ENCODE measurements at places on chromosomes 6 and 20. TPM values are rescaled to one million over a fixed set of nuclear protein-coding genes. Genes with fewer than 3 reads are reported as not detected.
A peak's percentile ranks its signal among the peaks of the same experiment; 100 is the strongest.

DNA sequence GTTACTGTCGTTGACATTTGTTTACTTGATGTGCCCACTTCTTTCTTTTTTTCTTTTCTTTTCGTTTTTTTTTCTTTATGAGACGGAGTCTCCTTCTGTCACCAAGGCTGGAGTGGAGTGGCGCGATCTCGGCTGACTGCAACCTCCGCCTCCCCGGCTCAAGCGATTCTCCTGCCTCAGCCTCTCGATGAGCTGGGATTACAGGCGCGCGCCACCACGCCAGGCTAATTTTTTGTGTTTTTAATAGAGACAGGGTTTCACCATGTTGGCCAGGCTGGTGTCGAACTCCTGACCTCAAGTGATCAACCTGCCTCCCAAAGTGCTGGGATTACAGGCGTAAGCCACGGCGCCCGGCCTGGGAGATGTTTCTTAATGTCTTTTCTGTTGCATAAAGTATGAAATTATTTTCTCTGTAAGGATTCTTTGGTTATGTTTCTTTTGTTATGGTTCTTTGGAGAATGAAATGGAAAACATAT is 33.3 kb upstream of the PRSS16 start:
- no peak for DNase-seq

GRCh38 chr20:61662226-61662967 is 403.3 kb downstream of the TAF4 start:
- no peak for DNase-seq

DNA sequence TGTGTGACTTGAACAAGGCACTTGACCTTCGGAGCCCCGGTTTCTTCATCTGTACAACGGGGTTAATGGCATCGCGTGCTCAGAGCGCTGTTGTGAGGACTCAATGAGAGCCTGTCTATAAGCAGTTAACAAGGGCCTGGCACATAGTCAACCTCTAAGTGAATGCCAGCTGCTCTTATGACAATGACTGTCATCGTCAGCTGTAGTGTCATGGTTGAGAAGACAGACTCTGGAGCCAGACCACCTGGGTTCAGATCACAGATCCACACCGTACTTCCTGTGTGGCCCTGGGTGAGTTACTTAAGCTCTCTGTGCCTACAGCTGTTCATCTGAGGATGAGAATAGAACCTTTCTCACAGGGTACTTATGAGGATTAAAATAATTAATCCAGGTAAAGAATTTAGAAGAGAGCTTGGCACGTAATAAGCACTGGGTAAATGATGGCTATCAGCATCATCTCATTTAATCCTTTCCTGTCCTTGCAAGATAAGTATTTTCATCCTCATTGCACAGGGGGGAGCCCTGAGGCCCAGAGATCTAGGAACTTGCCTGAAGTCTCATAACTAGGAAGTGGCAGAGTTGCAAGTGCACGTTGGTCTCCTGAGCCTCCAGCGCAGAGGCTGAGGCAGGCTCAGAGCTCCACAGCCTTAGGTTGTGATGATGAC is 105.3 kb downstream of the EYA2 start:
- no peak for DNase-seq

GJA10 gene
- total RNA-seq = not detected

HLA-DMB gene
- total RNA-seq = 1.8 TPM

GRCh38 chr20:34709831-34710567 is 5.9 kb downstream of the TP53INP2 start:
- DNase-seq = peak; percentile 88

LPA gene
- 174 TPM for total RNA-seq

EYS gene
- 1.3 TPM for total RNA-seq

- DNase-seq = peak; percentile 91
These were observed at the start of gene MOCS1 for GRCh38 chr6:39934131-39934757. Gene MOCS1 (minus strand): TSS chr6:39934462. CDS start chr6:39934417, 45 bp downstream.

GRCh38 chr6:11921751-11922150 is 90.4 kb upstream of the HIVEP1 start:
- no peak for DNase-seq

EFCAB8 gene
- total RNA-seq = 0.20 TPM

GRCh38 chr6:84457276-84457675 is 229.8 kb upstream of the CEP162 start:
- no peak for DNase-seq

RRAGD gene
- total RNA-seq = 10.9 TPM

DNA sequence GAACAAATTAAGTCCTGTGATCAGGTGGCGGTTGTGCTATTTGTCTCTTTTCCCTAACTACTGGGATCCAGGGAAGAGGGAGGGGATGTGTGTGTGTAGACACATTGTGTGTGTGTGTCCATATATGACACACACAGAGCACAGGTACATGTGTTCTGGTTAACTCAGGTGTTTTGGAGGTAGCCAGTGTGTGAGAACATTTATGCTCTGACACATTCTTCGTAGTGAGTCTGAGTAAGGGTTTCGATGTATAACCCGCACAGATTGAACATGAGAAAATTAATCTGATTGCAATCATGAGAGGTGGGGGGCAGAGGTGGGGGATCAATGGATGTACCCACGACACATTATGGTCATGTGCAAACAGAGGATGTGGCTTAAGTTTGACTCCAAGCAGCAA is 12.6 kb downstream of the ZC3H12D start:
- DNase-seq = no peak

SLC22A16 gene
- not detected for total RNA-seq

GRCh38 chr6:129692467-129692866 is 17.5 kb downstream of the ARHGAP18 start:
- no peak for DNase-seq

DNA sequence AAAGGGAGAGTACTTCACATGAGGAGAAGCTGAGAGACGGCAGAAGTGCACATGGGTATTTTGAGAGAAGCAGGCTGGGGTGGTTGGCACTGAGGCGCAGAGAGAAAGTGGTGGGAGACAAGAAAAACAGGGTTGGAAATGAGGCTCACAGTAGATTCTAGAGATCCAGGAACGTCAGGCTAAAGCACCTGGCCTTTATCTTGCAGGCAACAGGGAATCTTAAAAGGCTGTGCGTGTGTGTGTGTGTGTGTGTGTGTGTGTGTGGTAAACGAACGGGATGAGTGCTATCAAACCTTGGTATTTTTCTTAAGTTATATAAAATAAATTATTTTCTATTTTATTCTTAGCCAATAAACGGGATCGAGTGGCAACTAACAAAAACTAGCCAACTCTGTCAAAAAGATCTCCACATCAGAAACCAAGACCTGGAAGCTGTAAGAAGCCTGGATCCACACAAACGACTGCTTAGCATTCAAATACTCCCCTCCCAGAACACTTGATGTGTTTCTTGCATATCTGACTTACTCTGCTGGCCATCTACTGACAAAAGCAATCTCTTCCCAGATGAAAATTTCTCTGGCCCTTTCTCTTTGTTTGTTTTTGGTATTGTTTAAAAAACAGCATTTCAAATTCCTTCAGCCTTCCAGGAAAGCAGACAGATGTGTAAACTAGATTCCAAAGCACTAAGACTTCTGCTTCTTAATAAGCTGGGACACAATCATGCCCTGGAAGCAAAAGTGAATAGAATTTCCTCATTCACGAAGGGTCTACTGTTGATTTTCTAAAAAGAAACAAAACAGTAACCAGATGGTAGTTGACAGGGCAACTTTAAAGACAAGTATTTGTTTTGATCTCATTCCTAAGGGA is 44.8 kb upstream of the FABP7 start:
- DNase-seq = no peak

- DNase-seq = no peak
These were observed 21.8 kb downstream of the PRKN start for GRCh38 chr6:162705736-162706135.

DNA sequence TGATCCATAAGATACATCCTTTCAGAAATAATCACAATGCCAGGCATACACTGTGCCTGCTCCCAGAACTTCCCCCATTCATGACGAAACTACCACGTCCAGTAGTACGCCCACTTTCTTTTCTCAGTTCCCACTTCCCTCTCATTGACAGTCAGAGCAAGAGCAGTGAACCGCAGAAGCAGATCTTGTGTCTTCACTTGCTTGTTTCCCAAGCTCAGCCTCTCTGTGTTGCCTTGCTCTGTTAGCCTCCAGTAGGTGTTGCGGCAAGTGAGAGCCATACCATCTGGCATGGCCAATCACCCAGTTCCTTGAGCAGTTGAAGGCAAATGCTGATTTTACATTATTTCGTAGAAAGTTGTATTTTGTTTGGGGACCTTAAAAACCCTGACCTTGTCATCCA is 11.7 kb downstream of the UST start:
- DNase-seq = no peak

BMP2 gene
- total RNA-seq = 9.1 TPM

CGAS gene
- 0.61 TPM for total RNA-seq

- no peak for DNase-seq
These were observed 27.6 kb downstream of the PREX1 start for GRCh38 chr20:48800177-48800576.

DNA sequence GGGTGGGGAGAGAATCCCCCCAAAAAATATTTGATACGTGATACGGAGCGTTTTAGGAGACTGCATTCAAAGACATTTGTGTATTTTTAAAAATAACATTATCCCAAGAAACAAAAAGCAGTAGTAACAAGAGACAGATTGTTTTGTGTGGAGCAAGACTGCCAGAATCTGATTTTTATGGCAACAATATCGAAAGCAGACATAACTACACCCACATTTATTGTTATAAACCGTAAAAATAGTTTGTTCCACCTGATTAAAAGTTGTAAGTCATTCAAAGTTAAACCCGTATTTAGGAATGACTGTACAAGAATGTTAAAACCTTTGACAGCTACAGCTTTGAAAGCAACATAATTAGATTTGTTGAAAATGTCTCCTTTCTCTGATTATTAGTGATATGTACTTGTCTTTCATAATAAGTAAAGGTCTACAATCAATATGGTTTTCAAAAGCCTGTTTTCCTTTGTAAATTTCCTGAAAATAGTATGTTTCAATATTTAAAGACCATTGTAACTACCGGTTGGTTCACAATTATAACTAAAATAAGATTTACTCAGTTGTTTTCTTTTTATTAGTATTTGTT is 2.7 kb downstream of the EYA4 start:
- DNase-seq = no peak

DNA sequence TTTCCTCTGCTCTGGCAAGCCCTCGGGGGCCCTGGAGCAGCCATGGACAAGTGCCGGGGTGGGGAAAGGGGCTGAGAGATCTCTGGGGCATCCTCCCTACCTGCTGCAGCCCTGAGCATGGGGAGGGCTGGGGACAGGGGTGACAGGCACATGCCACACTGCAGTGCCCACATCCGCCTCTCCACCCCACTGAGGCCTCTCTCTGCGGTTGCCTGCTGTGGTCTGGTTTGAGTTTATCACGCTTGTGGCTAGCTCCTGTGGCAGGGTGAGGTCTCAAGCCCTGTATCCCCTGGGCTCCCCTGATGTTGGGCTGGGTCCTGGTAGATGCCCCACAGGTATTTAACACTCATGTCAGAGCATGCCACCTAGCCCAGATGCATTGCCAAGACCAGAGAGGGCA is 52.9 kb upstream of the MLN start:
- peak; percentile 45 for DNase-seq

DNA sequence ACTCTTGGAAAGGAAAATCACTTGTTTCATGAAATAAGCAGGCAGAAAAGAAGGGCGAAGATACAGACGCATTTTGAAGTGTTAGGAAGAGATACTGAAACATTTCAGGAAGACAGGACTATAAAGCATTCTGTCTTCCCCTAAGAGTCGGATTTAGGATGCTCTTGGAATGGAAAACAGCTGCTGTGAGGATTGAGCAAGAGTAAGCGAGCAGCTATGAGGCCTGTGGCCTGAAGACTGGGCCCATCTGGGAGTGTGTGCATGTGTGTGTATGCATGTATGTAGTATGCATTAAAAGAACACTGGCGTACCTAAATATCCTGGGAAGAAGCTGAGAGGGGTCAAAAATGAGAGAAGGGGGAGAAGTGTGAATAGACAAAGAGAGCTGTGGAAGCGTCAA is 83.6 kb downstream of the SIM1 start:
- DNase-seq = no peak

DNA sequence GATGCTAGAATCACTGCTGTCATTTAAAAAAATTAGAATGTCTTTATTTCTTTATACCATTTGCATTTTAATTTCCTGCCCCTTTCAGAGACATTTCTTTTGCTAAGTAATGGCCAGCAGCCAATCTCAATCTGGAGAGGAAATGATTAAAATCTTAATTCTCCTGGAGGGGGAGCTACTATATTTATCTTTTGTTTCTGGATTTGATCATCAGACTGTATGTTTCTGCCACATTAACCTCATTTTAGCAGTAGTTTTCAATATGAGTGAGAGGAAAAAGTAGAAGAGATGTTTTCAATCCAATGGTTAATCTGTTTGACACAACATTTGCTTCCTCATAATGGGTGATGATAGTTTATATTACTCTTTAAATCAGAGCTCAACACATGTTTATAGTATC is 138.0 kb downstream of the FUT9 start:
- no peak for DNase-seq

GRCh38 chr6:75085931-75086635 is 119.8 kb downstream of the COL12A1 start:
- DNase-seq = no peak

DNA sequence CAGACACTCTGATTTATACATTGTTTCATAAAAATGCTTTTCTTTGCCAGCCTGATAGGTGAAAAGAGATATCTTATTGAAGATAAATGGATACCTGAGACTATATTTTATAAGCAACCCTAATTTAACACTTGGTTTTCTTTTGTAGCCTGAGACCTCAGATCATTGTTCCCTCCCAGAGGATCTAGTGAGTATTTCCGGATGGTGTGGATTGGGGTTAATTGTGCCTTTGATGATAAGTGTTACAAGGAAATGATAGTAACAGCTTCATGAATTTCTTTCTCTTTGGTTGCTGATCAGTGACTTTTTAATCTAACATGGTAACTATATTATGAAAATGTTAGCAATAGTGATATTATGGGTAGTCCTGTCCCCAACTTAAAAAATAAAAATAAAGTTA is 30.4 kb downstream of the KDM1B start:
- DNase-seq = no peak

GRCh38 chr20:41594514-41595322 is 23.5 kb downstream of the CHD6 start:
- no peak for DNase-seq

DNA sequence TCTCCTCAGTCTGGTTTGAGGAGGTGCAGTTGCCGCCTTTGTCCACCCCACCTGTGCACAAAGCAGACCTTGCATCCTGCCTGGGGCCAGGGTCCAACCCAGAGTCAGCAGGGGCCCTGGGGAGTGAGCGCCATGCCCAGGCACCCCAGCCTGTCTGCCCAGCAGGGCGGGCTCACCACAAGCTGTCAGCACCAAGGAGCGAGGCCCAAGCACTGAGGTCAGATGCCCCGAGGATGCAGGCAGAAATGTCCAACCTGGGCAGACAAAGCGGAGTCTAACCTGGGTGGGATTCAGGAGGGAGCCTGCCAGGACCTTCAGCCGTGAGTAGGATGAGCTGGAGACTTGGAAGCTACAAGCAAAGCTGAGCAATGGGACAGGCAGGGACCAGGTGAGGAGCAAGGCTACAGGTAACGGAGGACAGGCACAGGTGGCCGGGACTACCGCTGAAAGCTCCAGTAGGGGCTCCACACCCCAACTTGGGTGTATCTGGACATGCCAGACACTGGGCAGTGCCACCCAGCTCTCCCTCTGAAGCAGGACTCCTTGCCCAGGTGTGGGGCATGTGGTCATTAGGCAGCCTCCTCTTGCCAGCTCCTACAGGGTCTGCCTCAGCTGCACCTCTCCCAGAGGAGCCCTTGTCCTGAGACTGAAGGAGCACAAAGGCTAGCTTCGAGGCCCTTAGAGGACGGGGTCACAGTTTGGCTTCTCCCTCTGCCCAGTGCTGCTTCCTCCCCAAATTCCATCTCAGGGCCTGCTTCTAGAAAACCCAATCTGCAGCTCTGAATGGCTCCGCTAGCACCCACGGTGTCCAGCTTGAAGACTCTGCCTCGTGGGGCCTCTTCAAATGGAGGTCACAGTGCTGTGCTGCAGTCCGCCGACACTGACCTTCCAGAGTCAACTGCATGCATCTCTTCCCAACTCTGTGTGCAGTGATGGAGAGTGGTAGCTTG is 210.6 kb upstream of the CDYL start:
- DNase-seq = no peak
